ENCODE measurements at places on chromosomes 4 and X.

DNA sequence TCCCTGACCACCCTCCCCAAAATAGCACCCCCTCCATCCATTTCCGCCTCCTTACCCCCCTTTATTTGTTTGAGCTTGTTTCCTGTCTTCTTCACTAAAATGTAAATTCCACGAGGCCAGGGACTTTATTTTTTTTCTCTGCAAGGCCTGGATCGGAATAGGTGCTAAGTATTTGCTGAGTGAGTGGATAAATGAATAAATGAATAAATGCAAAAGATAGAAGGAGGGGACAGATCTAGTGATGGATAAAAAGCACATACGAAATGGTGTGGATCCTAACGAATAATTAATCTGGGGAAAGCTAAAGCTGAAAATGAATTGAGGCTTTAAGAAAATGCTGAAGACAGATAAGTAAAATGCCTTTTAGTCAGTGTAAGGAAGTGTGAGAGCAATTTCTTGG is 12.2 kb downstream of the CETN2 start:
- DNase-seq: no peak

- DNase-seq: no peak
Observed at GRCh38 chr4:21879187-21879586, 69.4 kb downstream of the KCNIP4 start.

GRCh38 chr4:177311589-177311988 is 1.9 kb downstream of the NEIL3 start:
- no peak for DNase-seq

GRCh38 chr4:140251571-140251970 is 97.6 kb upstream of the MAML3 start:
- DNase-seq: no peak

Measured in cerebellar nuclear complex (tissue), 1 donor.